ENCODE measurements at places on chromosomes 2 and 18. TPM values are rescaled to one million over a fixed set of nuclear protein-coding genes. Genes with fewer than 3 reads are reported as not detected.

- no peak for DNase-seq
Observed at GRCh38 chr2:109013051-109013450, 24.0 kb upstream of the EDAR start.

DNA sequence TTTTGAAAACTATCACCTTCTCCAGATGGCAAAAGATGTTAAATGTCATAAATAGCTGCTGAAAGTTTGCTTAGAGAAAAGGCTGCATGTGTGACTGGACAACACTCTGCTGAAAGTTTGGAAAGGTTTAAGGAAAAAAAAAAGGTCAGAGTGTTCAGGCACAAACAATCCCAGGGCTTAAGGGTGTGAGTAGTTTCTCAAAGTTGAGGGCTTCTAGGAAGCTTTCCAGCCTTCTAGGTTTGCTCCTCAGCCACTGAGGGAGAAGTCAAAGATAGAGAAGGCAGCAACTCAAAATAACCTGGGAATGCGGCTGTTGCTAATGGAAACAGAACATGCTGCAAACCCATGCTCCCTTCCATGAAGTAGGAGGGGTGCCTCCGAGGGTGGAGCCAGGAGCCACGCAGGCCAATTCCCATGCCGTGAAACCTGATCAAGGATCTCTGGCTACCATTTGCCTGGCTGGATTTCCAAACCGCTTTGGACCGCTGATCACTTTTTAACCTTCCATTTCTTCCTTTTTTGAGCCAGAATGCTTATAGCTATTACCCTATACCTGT lies 88.0 kb downstream of the TEX51 start:
- no peak for DNase-seq

Gene ALPG
- not detected for total RNA-seq

GRCh38 chr2:46216213-46216612 lies 81.0 kb upstream of the EPAS1 start:
- DNase-seq: no peak

DNA sequence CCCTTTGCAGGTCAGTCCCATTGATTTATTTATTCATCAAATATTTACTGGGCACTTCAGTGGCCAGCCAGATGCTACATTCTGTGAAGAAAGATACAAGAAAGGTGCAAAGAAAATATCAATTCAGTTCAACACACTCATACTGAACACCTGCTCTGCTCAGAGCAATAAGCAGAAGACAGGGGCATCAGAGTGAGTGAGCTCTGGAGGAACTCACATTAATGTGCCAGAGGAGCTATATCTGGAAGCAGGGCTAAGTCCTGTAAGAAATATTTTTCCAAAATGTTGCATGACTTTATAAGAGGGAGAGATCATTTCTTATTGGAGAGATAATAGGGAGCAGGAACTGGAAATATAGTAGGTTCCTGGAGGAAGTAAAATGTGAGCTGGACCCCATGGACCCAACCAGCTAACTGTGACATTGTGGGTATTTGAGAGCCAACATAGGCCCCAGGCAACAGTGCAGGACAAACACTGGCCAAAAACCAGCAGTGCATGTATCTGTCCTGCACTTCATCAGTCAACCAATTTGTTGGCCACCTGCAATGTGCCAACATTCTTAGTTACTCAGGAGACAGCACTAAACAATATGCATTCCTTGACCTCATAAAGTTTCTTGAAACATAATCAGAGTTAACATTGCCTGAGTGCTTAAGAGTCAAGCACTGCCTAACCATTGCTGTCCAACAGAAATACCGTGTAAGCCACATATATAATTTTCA lies 102.7 kb upstream of the PTPRM start:
- DNase-seq: no peak

Gene ZNF2
- total RNA-seq: 3.2 TPM

GRCh38 chr2:66437109-66437690 lies 2.3 kb downstream of the MEIS1 start:
- no peak for DNase-seq
